ENCODE measurements at places on chromosomes 1 and 21.

- no peak for DNase-seq
Measured at GRCh38 chr1:3611170-3612019, at the start of gene MEGF6. TSS of gene MEGF6 (minus strand) at chr1:3611508. CDS start at chr1:3611268, 240 bp downstream.

DNA sequence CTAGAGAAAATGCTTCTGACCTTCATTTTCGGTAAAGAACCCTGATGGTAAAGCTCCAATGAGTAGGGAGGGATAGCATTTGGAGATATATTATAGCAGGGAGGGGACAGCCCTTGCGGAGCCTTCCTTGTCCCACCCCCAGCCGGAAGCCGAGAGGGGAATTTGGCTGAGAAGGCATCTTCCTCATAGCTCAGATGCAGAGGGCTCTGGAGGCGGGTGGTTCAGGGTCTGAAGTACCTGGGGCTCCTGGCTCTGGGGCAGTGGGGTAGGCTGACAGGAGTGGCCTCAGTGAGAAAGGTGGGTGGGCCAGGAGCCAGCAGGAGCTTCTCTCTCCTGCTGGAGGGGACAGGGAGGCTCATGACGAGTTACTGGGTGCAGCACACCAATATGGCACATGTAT is 88.0 kb upstream of the IFFO2 start:
- no peak for DNase-seq

DNA sequence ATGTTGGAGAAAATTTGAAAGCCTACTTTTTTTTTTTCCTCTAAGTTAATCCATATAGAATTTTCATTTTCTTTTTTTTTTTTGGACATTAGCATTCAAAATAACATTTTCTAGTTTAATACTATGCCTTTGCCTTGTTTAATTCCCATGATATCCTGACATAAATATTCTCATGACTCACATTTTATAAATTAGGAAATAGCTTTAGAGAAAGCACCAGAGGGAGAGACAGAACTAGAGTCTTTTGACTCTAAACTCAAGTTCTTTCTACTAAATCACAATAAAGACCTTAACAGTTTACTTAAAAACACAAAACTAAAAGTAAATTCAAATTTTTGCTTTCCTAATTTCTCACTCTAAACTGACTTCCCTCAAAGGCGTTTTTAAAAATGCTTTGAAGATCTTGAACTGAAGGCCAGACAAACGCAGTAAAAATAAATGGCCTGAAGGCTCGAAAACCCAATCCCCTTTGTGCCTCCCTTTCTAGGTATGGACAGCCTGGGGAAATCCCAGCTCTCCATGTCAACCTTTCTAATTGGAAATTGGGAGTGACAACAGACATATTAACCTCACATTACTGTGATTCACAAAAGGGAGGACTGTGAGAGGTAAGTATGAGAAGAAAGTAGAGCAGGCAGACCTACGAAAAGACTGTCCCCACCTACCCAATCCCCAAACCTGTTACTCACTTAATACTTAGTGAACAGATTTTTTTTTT is 104.6 kb downstream of the ENAH start:
- DNase-seq: no peak

- peak; percentile 31 for DNase-seq
Measured at GRCh38 chr1:94215955-94216354, 21.4 kb downstream of the ARHGAP29 start.

DNA sequence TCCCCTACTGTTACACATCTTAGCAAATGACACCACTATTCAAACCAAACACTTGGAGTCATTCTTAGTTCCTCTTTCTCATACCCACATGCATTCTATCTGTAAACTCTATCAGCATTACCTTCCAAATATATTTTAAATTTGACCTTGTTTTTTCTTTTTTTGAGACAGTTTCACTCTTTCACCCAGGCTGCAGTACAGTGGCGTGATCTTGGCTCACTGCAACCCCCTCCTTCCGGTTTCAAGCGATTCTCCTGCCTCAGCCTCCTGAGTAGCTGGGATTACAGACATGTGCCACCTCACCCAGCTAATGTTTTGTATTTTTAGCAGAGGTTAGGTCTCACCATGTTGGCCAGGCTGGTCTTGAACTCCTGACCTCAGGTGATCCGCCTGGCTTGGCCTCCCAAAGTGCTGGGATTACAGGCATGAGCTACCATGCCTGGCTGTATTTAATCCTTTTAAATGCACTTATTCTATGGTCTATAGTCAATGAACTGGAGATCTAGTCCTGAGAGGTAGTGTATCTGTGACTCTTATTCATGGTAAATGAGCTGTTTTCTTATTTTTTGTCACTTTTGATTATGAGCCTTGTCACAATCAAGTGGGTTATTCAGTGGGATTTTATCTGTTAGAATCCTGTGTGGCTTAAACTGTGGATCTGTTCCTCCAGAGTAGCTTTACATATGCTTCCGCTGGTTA is 73.1 kb downstream of the GATAD2B start:
- no peak for DNase-seq

GRCh38 chr1:161038523-161039153 is at the start of gene TSTD1:
TSS of gene TSTD1 (minus strand) at chr1:161038964. CDS start at chr1:161038889, 75 bp downstream.
- DNase-seq: no peak

DNA sequence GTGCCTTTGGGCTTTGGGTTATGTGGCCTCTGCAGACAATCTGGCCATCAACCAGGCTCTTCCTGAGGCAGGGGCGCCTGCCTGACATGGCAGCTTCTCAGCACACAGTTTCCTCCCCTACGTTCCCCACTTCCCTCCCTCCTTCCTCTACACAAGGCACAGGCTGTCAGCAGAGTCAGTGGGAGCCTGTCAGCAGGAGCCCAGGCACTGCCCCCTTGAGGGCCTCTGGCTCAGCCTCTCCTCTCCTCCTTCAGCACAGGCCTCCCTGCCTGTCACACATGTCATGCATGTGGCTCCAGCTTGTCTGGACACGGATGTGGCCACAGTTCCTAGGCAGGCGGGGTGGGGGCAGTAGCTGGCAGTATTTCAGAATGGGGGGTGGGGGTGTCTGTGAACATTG is 52.2 kb upstream of the ARTN start:
- DNase-seq: peak; percentile 14

DNA sequence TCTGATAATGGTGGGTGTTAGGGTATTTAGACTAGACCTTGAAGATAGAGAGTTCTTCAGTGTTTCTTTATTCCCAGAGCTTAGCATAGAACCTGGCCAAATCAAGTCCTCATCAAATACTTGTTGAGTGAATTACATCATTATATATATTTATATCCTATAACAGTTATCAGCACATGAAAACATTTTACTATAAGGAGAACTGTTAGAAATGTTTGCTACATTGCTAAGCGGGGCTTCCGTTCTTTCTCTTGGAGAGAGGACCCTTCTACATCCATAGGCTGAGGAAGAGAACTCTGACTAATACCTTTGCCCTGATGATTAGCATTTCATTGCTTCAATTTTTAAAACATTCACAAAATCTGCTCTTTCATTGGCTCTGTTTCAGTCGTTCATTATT is 66.5 kb upstream of the NBL1 start:
- no peak for DNase-seq

- DNase-seq: no peak
Measured at GRCh38 chr1:186896211-186896610, 67.5 kb downstream of the PLA2G4A start.

DNA sequence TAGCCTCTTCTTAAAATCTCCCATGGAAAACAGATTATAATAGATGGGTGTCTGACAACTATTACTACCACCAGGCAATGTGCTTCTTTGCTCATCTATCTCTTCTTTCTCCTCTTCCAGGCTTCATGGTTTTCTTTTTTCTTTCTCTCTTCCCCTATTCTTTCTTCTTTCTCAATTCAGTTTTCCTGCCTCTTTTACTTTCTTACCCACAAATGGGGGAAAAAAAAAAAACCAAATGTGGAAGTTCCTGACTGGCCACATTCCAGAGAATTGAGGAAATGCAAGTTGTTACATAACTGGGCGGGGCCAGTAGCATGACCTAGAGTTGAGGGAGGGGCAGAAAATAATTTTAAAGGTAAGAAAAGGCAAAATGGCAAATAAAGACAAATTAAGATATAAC is 10.9 kb upstream of the SMG7 start:
- no peak for DNase-seq

DNA sequence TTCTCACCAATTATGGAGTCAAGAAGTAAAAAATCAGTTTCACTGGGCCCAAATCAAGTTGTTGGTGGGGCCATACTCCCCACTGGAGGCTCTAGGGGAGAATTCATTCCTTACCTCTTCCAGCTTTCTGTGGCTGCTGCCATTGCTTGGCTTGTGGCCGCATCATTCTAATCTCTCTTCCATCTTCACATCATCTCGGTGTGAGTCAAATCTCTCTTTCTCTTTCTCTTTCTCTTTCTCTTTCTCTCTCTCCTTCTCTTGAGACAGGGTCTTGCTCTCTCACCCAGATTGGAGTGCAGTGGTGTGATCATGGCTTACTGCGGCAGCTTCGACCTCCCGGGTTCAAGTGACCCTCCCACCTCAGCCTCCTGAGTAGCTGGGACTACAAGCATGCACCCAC is 28.1 kb downstream of the FAM89A start:
- no peak for DNase-seq

GRCh38 chr1:227901239-227901905 is 46.4 kb downstream of the WNT9A start:
- no peak for DNase-seq

- no peak for DNase-seq
Measured at GRCh38 chr1:8352886-8353785, 35.2 kb downstream of the SLC45A1 start.

DNA sequence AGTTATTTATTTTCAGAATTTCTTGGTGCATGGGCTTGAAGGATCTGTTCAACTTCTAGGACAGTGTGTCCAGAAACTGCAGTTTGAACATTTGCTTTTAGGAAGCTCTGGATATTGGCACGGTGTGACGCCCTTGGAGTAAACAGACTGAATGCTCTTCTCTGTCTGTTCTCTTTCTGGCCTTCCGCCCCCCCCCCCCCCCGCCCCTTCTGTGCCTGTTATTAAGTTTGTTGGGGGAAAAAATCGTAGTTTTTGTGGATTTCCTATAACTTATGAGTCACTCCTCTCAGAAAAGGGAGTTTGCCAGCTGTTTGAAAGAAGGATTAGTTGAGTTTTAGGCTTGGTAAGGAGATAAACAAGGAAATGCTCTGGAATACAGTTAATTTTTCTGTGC is 1.2 kb downstream of the KCTD3 start:
- DNase-seq: peak; percentile 72

DNA sequence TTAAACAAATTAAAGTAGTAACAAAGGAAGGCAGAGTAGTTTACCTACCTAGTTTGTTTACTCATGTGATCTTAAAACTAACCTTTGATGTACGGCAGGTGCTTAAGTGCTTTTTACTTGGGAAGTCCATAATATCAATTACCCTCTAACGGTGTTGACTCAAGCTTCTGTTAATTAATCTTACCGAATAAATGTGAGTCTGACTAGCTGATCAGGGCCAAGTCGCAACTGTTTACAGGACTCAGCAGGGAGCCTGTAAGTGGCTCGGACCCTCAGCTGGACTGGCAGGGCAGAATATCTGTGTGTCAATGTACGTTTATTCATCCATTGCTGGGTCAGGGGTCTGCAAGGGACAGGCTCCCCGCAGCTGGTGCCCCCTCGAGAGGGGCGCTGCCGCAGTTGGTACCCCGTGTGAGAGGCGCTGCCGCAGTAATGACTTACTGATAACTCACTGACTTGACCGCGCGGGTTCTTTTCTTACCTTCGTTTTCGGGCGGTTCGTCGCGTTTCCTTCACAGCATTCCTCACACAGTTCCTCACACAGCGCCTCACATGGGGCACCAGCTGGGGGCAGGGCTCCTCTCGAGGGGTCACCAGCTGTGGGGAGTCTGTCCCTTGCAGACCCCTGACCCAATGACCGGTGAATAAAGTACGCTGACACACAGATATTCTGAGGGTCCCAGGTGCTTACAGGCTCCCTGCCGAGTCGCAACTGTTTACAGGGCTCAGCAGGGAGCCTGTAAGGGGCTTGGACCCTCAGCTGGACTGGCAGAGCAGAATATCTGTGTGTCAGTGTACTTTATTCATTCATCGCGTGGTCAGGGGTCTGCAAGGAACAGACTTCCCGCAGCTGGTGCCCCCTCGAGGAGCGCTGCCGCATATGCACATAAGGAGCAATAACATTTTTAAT is 3.0 kb downstream of the FMO1 start:
- DNase-seq: peak; percentile 69

DNA sequence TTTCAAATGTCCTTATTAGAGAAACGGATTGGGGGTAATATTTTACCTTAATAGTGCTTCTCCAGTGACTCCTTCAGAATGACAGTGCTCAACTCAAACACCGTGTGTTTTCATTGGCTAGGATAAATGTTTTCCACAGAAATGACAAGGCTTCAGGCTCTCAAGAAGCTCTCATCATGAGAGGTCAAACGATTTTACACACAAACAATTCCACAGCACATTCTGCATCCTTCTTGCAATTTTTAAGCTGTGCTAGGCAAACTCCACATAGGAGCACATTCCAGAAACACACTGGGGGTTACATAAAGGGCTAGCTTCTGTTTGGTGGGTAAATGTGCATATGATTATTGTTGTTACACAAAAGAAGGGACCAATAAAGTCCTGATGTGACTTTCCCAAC is 75.5 kb upstream of the IPO9 start:
- DNase-seq: no peak

GRCh38 chr1:22650089-22650693 is 2.8 kb upstream of the C1QB start:
- DNase-seq: no peak

DNA sequence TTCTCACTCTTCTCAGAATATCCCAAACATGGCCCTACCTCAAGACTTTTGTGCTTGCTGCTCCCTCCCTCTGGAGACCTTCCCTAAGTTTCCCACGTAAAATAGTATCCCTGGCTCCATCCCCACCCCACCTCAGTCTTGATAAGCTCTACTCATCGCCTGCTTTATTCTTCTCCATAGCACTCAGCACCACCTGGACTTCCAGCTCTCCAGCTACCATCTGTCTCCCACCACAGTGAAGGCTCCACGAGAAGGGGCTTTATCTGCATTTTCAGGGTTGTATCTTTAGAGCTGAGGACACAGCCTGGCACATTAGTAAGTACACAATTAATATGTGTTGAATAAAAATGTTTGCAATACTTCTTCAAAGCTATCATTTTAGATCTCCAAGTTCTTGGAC is 37.8 kb downstream of the MAB21L3 start:
- DNase-seq: no peak

DNA sequence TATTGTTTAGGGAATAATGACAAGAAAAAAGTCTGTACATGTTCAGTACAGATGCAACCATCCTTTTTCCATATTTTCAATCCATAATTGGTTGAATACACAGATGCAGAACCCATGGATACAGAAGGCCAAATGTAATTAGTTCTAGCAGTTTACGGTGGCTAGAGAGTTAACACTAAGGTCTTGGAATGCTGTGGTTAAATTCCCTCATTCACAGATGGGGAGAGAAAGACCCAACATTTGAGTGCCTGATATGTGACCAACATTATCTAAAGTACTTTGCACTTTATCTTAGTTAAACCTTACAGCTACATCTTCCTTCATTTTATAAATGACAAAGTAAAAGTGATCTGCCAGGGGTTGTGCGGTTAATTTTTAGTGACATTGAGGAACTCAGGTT is 5.3 kb downstream of the SCMH1 start:
- no peak for DNase-seq

Data from foreskin fibroblast (primary cell).